Activated T-helper 9 cell treated with anti-CD3 and anti-CD28 coated beads, Interleukin-2, amount 50 U/mL, for 16 hours (primary cell): ENCODE measurements at places on chromosomes 7 and 10.

- no peak for DNase-seq
Measured at GRCh38 chr10:122083478-122084025, 94.6 kb downstream of the TACC2 start.

DNA sequence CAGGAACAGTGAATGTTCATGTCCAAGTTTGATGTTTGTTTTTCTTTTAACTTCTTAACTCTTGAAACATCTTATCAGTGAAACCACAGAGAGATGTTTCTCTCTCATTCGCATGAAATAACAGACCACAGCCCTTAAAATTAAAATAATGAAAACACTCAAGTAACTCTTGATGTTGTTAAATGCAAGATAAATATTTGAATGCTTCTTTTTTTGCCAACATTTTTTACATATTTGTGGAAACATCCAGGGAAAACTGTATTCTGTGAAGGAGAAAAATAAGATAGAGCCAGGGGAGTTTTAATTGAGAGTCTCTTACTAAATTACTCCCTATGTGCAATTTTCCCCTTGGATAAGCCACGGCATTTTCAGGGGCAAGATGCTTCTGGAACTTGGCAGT is 361.8 kb upstream of the MGMT start:
- no peak for DNase-seq

GRCh38 chr10:128163701-128164100 is 37.5 kb upstream of the MKI67 start:
- no peak for DNase-seq

DNA sequence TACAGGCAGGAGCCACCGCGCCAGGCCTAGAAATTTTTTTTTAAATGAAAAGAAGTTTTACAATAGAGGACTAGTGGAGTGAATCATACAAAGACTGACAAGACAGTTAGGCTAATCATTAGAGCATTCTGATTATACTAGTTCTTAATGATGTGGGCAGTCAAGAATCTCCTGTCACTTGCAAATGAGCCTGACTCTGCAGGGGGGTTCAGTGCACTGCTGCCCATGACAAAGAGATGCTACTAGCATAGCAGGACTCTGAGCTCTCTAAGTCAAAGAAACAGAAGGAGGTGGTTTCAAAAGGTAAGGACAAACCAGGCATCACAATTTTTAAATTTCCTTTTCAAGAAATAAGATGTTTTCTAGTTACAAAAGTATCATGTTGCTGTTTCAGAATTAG is 59.0 kb downstream of the CCDC6 start:
- no peak for DNase-seq
